ENCODE measurements at places on chromosomes 2 and 18.

GRCh38 chr2:222982010-222982908, 69.7 kb upstream of the KCNE4 start:
- no peak for DNase-seq

- DNase-seq: no peak
Measured at GRCh38 chr18:32764611-32765244, 8.1 kb downstream of the KLHL14 start.

DNA sequence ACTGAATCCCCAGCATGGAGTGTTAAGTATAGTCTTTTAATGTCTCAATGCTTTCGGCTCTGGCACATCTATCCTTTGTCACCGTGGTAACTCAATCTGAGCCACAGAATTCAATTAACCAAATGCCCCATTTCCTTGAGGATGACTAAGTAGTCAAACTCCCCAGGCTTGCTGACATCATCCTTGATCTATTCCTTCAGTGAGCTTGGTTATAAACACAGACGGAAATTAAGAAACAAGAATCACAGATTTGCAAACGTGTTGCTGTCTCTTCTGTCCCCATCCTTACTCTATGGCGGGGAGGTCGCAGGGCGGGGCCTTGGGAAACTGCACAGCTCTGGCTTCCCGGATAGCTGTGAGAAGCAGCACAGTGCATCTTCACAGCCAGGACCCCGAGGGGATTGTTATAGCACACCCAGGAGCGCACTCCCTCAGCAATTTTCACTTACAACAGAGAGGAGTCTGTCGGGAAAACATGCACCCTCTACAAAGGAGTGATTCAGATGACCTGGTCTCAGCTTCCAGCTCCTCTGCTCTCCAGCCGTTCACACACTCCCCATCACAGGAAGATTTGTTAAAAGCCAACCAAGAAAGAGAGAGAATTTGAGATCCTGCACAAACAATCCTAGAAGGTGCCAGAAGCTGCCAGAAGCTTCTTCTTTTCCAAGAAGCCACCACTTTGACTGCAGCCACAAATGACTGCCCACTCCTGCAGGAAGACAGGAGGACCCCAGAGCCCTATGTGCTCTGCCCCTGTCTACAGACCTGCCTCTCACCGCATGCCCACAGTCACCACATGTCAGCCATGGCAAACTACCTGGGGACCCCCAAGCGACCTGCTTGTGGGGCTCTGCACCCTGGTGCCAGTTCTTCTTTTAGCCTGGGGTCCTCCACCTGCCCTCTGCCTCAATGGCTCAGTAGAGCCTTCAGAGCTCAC, 44.9 kb upstream of the YWHAQ start:
- DNase-seq: no peak

- no peak for DNase-seq
Measured at GRCh38 chr2:189836644-189837043, 52.4 kb downstream of the PMS1 start.

DNA sequence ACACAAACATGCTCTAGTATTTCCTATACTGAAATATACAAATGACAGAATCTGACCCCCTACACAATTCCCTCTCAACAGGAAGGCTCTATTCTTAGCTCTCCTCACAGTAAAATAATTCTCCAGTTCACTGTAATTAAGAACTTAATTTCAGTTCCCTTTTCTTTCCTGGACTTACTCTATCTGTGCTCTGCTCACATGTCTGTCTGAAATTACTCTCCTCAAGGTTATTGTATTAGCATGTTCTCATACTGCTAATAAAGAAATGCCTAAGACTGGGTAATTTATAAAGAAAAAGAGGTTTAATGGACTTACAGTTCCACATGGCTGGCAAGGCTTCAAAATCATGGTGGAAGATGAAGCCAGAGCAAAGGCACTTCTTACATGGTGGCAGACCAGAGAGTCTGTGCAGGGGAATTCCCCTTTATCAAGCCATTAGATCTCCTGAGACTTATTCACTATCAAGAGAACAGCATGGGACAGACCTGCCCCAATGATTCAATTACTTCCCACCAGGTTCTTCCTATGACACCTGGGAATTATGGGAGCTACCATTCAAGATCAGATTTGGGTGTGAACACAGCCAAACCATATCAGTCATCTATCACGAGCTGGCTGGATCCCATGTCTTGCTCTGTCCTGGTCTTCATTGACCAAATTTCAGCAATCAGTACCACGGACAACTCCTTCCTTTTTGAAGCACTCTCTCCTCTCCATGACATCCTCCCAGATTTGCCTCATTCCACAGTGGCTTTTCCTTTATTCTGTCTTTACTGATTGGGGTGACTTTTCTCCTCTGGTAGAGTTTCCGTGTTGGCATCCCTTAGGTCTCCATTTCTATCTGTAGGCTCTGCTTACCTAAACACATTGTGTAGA, 110.9 kb downstream of the GALR1 start:
- DNase-seq: no peak

DNA sequence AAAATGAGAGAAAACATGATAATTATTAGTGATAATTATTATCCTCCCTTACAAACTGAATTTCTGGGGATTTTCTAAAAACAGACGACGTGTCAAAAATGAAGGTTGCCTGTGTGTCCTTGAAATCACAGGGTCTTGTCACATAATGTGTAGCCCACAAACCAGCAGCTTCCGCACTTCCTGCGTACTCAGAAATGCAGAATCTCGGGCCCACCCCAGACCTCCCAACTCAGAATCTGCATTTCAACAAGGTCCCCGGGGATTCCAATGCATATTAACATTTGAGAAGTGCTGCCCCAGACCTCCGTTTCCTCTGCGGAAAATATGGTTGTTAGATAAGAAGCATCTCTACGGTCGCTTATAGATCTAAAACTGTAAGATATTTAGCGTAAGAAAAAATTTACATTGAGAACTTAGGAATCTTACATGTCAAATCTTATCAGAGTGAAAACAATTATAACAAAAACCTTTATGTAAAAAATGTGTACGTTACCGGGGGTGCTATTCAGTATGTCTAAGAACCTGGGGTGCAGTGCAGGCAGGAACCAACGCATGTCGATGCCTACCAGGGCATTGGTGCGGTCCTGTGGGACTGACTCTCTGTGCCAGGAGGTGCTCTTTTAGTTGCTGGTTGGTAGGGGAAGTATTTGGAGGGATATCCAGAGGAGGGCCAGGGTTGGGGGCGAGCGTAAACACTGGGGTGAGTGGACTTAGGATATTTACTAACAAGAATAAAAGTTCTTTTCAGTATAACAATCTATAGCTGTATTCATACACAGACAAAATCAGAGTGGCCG, 15.2 kb downstream of the CDKL4 start:
- no peak for DNase-seq

- no peak for DNase-seq
Measured at GRCh38 chr2:37627710-37628109, 43.7 kb downstream of the CDC42EP3 start.

GRCh38 chr2:239960929-239961661, 64.0 kb downstream of the NDUFA10 start:
- DNase-seq: no peak

GRCh38 chr2:76998152-76998551, 524.0 kb downstream of the LRRTM4 start:
- no peak for DNase-seq

DNA sequence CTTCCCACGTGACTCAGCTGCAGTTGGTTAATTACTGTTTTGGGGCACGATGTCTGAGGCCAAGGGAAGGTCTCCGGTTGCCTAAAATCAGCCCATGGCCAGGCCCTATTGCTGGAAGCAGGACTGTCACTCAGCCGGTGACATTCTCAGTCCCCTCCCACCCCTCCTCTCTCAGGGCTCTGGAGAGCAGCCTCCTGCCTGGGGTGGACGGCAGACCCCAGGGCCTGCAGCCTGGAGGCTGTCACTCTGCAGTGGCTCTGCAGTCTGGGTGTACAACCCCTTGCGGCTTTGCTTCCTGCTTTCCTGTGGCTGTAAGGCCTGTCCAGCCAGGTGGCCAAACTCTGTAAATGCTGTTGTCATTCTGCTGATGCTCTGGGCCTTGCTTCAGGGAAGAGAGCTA, 32.8 kb downstream of the ZBTB7C start:
- DNase-seq: no peak

DNA sequence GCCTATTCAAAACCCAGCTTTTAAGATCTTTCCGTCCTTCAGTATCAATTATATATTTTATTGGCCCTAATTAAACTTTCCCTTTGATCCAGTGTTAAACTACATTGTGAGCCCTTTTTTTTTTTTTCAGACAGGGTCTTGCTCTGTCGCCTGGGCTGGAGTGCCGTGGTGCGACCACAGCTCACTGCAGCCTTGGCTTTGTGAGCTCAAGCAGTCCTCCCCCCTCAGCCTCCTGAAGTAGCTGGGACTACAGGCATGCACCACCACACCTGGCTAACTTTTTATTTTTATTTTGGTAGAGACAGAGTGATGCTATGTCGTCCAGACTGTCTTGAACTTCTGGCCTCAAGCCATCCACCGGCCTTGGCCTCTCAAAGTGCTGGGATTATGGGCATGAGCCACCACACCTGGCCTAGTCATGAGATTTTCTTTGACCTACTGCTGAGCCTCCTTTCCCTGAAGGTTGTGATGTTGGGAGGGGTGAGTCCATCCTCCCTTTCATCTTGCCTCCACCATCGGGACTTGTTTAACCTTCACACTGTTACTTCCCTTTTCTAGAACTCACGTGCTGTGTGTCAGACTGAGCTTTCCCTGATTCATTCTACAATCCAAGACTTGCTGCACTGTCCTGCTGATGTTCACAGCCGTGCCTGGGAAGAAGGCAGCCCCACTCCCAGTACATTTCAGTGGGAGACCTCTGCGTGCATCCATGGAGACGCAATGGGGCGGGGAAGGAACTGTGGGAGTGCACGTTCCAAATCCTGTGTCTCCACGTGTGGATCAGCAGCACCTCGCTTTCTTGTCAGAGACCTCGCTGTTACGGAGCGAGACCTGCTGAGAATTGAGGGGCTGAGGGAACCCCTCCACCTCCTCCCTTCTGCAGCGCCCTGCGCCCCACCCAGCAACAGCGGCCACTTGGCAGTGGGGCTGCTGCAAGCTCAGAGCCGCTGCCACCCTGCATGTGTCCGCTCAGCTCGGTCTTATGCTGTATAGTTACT, 10.8 kb downstream of the OXER1 start:
- no peak for DNase-seq

GRCh38 chr2:120679526-120679925, 56.1 kb upstream of the GLI2 start:
- no peak for DNase-seq

- no peak for DNase-seq
Measured at GRCh38 chr2:215049341-215049740, 89.1 kb downstream of the ABCA12 start.

DNA sequence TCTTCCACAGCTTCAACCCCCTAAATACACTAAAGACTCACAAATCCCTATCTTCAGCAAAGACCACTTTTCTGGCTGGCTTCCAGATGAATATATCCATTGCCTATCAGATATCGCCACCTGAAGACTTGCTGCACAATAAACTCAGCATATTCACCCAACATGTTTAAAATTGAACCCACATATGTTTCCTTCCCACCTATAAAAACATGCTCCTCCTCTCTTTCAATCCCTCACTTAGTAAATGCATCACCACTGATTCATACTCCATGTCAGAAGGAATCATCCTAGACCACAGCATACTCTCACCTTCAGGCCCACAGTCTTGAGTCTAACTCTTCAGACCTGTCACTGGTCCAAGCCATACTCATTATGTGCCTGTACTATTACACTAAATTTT, 5.3 kb downstream of the SPC25 start:
- no peak for DNase-seq

- DNase-seq: no peak
Measured at GRCh38 chr2:185316383-185316782, 422.2 kb upstream of the FSIP2 start.

- no peak for DNase-seq
Measured at GRCh38 chr18:5175378-5175777, 21.7 kb downstream of the AKAIN1 start.

DNA sequence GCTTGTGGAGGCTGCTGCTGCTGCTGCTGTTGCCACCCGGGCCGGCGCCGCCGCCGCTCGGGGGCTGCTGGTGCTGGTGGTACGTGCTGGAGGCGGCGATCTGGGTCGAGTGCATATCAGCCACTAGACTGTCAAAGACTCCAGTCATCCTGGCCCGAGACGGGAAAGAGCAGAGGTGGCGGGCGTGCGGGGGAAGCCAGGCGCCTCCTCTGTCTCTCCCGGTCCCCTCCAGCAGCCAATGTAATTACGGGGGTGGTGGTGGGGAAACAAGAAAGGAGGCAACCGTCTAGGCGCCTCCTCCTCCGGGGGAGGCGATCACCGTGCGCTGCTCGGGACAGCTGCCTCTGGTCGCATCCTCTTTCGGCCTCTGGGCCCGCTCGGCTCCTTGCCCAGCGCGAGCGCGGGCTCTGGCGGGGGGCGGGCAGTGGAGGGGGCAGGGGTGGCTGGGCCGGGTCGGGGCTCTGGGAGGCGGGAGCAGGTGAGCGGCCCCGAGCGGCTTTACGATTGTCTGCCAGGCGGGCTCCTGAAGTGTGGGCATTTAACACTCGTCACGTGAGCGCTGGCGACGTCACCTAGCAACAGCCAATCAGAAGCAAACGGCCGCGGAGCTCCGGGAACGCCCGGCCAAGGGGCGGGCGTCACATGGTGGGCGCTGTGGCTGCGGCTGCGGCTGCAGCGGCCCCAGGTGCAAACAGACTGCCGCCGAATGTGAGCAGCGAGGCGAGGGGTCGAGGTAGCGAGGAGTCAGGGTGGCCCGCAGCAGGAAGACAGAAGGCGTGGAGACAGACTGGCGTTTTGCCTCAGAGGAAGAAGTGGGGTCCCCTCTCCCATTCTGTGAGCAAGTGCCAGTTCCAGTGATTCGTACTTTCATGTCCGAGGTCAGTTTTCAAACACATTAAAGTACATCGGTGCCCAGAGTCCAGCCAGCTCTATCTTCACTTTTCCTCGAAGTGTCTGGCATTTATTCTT, at the start of gene DLX2:
DLX2 (minus strand) TSS at position 510 of the 969 bp plus-strand sequence; CDS start at position 148, 362 bp downstream.
- no peak for DNase-seq

GRCh38 chr18:32553174-32553573, 82.5 kb upstream of the GAREM1 start:
- no peak for DNase-seq

GRCh38 chr2:238663586-238663985, 184.3 kb upstream of the TWIST2 start:
- no peak for DNase-seq

DNA sequence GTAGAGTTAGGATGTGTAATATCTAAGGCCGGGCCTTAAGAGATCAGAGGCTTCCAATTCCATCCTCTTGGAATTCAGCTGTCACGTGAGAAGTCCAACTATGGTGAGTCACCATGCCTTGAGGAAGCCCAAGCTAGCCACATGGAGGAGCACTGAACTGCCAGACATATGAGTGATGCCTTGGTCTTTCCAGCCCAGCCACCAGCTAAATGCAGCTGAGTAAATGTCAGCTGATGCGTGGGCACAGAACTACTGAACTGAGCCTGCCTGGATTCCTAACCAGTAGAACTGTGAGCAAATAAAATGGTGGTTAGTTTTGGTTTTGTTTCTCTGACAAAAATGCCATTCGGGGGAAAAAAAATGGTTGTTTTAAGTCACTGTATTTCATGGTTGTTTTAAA, 153.7 kb upstream of the SERTAD2 start:
- no peak for DNase-seq

GRCh38 chr2:239195318-239195871, 205.4 kb downstream of the HDAC4 start:
- DNase-seq: no peak
